Stimulated activated memory B cell treated with anti-CD40 and anti-IgM and Interleukin-4, amounts not matched to agents 10 μg/mL and 1 μg/mL and 100 μg/mL, for 72 hours (primary cell): ENCODE measurements at places on chromosomes 5 and 9.

DNA sequence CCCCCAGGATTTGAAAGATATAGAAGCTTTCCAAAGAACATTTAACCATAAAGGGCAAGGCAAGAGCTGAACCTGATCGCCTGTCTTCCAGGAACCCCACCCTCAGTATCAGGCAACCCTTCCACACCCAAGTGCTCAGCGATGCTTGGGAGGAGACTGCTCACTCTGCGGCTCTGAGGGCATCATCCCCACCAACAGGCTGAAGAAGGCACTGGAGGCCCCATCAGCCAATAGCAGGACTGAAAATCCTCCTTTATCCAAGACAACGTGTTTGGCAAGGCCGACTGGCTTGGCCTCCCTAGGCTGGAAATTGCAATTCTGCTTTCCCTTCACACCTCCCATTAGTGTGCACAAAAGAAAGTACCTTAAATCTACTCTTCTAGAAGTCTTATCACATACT, 1.4 kb upstream of the PPP2CA start:
- ATAC-seq = no peak

GRCh38 chr5:27854243-27854852, 816.0 kb upstream of the CDH9 start:
- no peak for ATAC-seq

DNA sequence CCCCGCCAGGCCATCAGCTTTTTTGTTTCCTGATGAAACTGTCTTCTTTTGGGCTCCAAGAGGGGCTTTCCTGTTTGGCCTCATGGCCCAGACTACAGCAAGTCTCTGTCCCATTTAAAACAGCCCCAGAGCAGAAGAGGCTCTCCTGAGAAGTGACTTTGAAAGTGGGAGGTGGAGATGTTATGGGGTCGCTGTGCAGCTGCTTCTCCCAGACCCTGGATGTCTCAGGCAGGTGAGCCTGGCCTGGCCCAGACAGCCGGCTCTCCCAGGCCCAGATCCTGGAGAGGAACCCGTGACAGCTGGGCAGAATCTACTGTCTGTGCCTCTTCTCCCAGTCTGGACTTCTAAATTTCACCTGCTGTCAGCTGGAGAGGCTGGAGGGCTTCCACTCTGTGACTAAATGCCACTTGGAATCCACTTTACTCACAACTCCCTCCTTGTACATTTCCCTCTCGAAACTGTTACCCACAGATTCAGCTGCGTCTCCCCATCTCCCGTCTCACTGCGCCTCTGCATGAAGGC, 20.6 kb downstream of the FAM78A start:
- ATAC-seq = no peak

- ATAC-seq = no peak
These were observed 65.3 kb upstream of the PLPP1 start for GRCh38 chr5:55600086-55600485.

DNA sequence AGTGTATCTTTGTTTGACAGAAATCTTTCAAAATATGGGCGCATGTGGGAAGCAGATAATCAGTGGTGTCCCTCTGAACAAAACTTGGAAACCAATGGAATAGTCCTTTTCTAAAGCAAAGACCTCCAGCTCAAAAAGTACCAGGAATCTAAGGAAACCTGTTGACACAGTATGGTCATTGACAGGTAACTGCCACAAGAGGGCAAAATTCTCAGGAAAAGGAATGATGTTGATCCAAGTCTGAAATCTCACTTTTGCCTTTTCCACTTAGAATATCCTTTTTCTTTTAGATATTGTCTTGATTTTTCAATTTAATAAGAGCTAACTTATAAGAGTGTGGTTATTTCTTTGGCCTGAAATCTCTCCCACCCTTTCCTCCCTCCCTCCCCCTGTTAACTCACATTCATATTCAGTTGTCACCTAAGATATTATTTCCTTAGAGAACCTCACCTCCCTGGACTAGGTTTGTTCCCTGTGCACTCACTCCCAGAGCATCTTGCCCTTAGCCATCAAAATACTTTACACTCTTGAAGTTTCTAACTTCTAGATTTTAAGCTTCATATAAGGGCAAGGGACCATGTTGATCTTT, 59.0 kb upstream of the BARX1 start:
- ATAC-seq = no peak

DNA sequence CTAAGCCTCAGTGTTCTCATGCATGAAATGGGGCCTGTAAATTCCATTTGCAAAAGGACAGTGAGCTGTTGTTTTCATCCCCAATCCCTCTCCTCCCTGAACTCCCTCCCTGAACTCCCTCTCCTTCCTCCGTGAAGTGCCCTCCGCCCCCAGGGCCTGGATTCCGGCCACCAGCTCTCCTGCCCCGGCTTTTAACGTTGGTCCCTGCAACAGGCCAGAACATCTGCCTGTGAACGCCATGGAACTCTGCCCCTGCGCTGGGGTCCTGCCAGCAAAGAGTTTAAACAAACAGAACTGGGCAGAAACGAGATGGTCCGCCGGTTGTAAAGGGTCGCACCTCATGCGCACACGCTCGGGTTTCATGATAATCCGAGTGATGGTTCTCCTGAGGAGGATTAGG, 62.4 kb downstream of the SMIM23 start:
- ATAC-seq = no peak

DNA sequence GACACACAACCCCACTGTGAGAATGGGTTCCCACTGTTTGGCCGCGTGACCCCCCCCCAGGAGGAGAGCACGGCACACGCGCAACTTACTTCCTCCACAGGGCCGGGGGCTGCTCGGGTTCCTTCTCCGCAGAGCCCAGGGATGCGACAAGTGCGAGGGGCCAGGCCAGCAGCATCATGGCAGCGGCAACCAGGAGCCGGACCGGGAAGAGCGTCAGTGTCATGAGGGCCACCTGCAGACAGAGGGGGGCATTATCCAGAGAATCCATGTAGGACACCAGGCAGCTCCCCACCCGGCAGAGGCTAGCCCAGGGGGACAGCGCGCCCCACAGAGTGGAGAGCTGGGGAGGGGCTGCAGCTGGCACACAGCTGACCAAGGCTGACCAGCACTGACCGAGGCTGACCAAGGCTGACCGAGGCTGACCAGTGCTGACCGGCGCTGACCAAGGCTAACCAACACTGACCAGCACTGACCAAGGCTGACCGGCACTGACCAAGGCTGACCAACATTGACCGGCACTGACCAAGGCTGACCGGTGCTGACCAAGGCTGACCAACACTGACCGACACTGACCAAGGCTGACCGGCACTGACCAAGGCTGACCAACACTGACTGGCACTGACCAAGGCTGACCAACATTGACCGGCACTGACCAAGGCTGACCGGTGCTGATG, 22.3 kb downstream of the LPCAT1 start:
- no peak for ATAC-seq

DNA sequence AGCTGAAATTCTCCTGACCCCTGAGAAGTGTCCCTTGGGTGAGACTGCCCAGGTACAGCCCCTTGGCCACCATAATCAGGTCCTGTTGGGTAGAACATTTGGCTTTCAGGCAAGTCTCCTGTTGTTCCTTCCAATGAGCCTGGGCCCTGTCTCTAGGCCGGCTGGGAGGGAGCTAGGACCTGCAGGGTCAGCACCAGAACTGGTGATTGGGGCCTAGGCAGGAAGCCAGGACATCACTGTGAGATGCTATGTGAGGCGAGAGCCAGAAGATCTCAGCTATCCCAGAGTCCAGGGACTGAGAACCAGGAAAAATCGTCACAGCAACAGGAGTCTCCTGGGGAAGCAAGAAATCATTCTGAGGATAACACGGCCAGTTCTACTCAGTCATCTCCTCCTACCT, 51.5 kb downstream of the PCDH1 start:
- no peak for ATAC-seq

DNA sequence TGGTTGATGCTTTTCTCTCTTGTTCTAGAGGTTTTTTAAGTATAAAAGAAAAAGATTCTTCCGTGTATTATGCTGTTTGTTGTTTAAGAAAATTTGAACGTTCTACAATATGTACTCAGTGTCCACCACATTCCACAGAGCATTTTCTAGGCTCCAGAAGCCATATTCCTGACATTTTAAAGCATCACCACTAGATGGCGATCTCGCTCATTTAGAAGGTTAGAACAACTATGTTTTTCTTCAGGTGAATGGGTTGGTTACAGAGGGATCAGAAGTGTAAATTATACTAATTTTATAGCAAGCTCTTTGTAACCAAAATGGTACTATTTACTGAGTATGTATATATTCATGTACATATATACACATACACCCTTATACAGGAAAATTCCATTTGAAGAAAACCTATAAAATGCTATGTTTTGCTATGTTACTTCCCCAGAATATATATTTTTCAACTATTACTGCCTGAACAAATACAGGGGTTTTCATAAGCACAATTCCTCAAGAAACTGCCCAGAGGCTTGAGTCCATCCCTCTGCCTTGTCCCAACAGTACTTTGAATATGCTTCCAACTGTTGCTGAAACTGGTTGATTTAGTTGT, 284.3 kb downstream of the CCDC171 start:
- ATAC-seq = no peak

- ATAC-seq = no peak
These were observed 93.9 kb downstream of the BOD1 start for GRCh38 chr5:173522518-173522917.

DNA sequence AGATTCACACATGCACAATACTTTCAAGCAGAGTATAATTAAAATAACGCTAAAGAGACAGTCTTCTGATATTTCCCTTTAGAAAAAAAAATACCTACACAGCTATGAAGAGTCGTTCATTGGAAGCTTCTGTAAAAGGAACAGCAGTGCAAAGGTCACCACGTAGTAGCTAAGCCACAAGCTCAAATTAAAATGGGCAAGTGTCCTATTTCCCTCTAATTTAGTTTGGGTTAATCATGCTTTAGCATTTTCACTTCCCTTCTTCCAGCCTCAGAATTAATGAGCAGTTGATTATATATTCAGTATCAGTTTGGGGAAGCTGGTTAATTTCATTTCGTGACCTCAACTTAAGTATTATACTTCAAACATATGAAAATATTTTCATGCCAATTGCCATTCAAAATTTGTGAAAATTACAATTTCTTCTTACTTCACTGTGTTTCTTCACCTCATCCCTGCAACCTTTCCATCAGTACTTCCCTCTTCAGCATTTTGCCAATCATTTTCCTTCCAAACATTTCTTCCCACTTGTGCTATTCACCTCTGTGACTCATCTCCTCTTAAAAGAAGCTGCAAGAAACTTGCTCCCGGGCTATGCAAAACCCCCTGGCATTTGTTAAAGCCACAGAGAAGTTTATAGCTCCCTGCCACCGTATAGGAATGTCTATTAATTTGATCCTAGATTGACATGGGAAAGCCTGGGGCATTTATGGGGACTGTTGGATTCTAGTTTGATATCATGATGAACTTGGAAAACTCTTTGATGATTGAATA, 83.0 kb downstream of the DMRTA1 start:
- no peak for ATAC-seq

DNA sequence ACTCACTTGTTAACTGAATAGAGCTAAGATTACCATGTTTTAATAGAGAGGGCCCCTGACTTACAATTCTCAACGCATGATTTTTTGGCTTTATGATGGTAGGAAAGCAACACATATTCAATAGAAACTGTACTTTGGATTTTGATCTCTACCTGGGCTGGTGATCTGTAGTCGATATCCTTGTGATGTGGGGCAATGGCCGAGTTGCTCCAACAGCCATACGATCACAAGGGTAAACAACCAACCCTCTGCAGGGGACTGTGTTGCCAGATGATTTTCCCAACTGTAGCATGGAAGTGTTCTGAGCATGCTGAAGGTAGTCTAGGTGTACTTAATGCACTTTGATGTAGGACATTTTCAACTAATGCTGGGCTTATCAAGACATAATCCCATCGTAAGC, 36.5 kb downstream of the NSUN2 start:
- no peak for ATAC-seq

- no peak for ATAC-seq
These were observed 103.0 kb upstream of the MAMDC2 start for GRCh38 chr9:69940674-69941073.

GRCh38 chr9:35553670-35554543, 51.2 kb upstream of the TESK1 start:
- no peak for ATAC-seq

GRCh38 chr9:6355728-6356127, 27.6 kb downstream of the TPD52L3 start:
- no peak for ATAC-seq

DNA sequence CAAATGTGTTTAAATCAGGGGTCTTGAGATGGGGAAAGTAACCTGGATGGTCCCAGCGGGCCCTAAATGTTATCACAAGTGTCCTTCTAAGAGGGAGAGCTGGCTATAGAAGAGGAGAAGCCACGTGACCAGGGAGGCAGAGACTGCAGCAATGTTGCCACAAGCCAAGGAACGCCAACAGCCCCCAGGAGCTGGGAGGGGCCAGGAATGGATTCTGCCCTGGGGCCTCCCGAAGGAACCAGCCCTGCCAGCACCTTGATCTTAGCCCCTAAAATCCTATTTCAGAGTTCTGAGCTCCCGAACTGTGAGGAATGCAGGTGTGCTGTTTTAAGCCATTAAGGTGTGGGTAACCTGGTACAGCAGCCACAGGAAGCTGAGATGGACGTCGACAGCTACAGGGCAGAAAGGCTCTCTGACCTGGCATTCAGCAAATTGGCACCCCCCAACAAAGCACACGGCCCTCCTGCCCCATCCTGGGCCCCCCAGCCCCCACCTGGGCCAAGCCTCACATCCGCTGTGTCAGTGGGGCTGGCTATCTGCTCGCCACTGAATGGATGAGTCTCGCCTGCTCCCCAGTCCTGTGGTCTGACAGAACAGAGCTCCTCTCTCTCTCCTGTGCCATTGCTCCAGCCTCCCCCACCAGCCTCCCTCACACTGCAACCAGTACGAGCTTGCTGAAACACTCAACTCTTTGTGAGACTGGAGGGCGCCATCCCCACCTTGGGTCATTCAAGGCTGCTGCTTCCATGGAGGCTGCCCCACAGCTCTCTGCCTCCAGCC, 78.8 kb downstream of the ADAMTS2 start:
- no peak for ATAC-seq

GRCh38 chr9:83800236-83801033, 17.1 kb downstream of the GKAP1 start:
- no peak for ATAC-seq

GRCh38 chr5:150399524-150400211, 13.0 kb downstream of the CD74 start:
- ATAC-seq = peak; percentile 46

DNA sequence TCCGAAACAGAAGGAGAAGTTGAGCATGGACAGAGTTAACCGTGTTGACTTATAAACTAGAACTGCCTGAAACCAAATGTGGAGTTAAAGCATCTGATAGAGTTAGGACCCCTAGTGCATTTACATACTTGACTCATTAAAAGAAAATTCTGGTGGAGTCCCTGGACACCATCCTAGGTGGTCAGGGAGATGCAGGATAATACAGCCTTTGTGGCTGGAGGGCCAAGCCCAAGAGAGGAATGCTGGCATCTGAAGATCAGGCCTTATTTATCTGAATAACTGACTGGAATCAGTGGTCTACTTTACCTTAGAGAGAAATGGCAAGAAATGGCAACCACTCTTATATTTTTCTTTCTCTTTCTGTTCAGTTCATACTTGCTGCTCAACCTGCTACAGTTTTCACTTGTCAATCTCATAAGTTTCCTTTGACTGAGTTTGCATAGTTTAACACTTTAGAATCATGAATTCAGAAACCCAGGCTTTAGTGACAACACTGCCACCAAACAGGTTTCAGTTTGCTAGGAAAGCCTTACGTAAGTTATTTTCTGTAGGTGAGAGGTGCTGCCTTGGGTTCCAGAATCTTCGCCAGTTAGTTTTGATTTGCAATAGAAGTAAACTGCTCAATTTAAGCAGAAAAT, 10.2 kb downstream of the CMYA5 start:
- no peak for ATAC-seq

- ATAC-seq = peak; percentile 28
These were observed 29.2 kb downstream of the EXOC3 start for GRCh38 chr5:472076-472655.
